Smooth muscle cell of the brain vasculature (primary cell): ENCODE measurements at places on chromosomes 6 and 20.
A peak's percentile ranks its signal among the peaks of the same experiment; 100 is the strongest.

DNA sequence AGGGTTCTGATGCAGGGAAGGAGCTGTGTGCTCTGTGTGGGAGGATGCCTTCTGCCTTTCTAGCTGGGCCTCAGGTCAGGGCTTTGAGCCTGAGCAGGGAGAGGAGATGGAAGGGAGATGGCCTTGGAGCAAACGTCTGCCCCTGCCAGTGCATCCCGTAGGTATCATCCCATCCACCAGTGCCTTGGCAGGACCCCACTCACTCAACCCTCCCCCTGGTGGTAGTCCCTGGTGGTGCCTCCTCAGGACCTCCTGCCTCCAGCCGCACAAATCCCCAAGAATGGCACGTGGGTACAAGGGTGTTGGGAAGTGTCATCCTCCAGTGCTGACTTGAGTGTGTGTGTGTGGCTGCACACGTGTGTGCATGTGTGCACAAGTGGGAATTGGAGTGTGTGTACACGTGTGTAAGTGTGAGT, 23.1 kb upstream of the MICB start:
- DNase-seq: no peak

DNA sequence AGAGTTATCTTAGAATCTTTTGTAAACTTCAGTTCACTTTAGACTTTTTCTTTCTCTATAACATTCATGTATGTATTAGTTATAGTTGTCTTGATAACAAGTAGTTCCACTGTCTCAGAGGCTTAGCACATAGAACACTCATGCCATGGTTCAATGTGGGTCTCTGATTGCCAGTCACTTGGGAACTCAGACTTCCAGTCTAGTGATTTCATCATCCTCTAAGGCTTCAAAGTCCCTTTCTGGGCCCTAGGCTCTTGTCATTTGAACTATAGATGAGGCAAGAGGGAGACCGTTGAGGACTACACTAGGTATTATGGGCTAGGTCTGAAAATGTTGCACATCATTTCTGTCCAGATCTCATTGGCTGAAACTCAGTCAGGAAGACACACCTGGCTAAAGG, 8.4 kb upstream of the EEF1E1 start:
- no peak for DNase-seq

- DNase-seq: no peak
Observed at GRCh38 chr20:62832951-62833391, 16.1 kb downstream of the COL9A3 start.

- no peak for DNase-seq
Observed at GRCh38 chr6:44222486-44223318, 693 bp upstream of the SLC29A1 start.

DNA sequence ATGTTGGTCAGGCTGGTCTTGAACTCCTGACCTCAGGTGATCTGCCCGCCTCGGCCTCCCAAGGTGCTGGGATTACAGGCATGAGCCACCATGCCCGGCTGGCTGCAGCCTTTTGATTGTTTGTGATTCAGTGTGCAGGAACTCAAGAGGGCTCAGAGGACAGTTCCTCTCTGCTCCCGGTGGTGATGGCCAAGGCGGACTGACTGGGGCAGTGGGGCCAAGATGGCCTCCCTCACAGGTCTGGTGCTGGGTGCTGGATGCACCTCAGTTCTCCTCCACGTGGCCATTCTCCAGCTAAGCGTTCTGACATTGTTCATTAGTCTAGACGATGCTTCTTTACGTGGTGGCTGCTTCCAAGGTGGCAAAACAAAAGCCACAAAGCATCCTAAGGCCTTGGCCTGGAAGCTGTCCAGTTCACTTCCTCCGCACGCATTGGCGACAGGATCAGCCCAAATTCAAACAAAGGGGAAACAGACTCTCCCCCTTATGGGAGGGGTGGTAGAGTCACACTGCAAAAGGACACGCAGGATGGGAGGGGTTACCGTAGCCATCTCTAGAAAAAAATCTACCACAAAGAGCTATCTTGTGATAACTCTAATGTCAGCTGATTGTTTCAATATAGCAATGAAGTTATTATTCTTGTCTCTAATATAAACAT, 146.9 kb downstream of the FOXC1 start:
- no peak for DNase-seq

GRCh38 chr20:37980383-37980782, 52.9 kb downstream of the TTI1 start:
- DNase-seq: no peak

- no peak for DNase-seq
Observed at GRCh38 chr6:139522511-139523220, 148.2 kb upstream of the CITED2 start.

GRCh38 chr6:165872311-165872710, 209.3 kb upstream of the PDE10A start:
- DNase-seq: no peak

- no peak for DNase-seq
Observed at GRCh38 chr6:5412663-5413062, 151.3 kb downstream of the FARS2 start.

DNA sequence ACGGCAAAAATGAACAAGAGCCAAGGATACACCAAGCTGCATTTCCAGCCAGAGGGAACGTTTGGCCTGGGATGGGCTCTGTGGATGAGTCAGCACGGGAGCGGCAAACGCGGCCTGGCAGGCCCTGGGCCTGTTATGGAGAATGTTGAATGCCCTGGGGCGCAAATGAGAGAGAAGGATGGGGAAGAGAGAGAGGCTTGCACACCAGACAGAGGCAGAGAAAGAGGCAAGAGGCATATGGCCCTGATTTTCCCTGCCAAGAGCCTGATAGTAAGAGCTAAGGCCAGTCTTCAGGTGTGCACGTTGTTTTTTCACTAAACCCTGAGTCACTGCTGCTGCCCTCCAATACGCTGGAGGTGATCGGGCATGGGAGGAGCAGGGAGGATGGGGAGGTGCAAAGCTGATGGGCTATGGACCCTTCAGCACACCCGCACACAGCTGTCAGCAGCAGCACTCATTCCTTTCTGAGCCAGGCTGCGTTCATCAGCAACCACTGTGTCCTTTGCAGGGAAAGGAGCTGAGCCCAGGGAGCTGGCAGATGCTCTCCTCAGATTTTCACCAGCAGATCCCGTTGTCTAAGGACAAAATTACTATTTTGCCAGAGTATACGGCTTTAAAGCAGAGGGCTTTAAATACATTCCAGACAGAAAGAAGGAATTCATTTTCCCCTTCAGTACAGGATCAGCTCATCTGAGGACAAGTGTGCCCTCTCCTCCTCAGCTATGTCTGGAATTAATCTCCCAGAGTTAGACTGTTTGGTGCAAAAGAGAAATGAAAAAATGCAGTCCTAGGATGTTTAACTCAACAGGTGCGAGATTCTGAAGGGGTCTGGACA, 61.7 kb upstream of the SLC22A23 start:
- no peak for DNase-seq

- no peak for DNase-seq
Observed at GRCh38 chr20:7437311-7437710, 502.9 kb downstream of the HAO1 start.

- no peak for DNase-seq
Observed at GRCh38 chr20:49567421-49568277, at the start of gene PTGIS. TSS of gene PTGIS (minus strand) at chr20:49568137. CDS start at chr20:49568116, 21 bp downstream.

GRCh38 chr6:22943327-22943726, 374.0 kb downstream of the HDGFL1 start:
- no peak for DNase-seq

DNA sequence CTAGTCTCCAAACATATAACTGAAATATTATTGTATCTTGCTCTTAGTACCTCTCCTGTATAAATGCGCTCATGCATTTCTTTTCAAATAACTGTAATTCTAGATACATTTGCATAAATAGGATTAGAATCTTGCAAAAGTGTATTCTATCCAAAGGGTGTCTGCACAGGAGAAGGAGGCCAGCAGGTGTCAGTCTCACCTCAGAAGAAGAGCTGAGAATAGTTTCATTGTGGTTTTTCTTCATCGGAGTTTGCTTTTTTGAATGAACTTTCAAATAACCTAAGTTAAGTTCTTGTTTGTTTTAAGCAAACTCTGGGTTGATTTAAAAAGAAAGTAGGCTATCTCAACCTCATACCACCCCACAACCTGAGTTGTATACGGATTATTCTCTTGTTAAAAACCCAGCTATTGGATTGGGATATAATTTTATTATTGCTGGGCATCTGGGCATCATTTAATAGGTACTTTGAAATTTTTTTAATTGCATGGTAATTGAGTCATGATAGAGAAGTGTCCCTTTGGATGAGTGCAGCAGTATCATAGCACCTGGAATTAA, 125.0 kb upstream of the MLIP start:
- DNase-seq: peak; percentile 51

DNA sequence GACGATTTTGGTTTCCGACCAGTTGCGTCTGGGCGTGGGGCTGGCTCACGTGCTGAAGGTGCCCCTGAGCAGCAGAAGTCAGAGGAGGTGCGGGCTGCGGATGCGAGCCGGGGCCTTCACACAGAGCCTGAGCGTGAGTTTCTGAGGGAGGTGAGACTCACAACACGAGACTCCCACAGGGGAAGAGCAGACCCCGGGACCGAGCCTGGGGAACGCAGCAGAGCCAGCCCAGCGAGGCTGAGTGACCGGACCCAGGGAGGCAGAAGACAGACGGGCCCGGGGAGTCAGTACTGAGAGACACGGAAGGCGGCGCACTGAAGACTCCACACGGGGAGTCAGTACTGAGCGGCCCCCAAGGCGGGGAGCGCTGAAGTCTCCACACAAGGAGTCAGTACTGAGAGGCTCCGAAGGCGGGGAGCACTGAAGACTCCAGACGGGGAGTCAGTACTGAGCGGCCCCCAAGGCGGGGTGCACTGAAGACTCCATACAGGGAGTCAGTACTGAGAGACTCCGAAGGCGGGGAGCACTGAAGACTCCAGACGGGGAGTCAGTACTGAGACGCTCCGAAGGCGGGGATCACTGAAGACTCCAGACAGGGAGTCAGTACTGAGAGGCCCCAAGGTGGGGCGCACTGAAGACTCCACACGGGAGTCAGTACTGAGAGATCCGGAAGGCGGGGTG, 77.8 kb downstream of the DLL1 start:
- DNase-seq: no peak

GRCh38 chr6:122869437-122870024, 80.5 kb downstream of the SMPDL3A start:
- DNase-seq: peak; percentile 9

- no peak for DNase-seq
Observed at GRCh38 chr6:5670811-5671561, 335.7 kb downstream of the NRN1 start.

GRCh38 chr6:65776332-65776731, 69.3 kb upstream of the EYS start:
- no peak for DNase-seq

- DNase-seq: no peak
Observed at GRCh38 chr6:159971341-159972178, 2.7 kb downstream of the IGF2R start.

- DNase-seq: no peak
Observed at GRCh38 chr6:13044896-13045295, 283.4 kb downstream of the TBC1D7 start.

DNA sequence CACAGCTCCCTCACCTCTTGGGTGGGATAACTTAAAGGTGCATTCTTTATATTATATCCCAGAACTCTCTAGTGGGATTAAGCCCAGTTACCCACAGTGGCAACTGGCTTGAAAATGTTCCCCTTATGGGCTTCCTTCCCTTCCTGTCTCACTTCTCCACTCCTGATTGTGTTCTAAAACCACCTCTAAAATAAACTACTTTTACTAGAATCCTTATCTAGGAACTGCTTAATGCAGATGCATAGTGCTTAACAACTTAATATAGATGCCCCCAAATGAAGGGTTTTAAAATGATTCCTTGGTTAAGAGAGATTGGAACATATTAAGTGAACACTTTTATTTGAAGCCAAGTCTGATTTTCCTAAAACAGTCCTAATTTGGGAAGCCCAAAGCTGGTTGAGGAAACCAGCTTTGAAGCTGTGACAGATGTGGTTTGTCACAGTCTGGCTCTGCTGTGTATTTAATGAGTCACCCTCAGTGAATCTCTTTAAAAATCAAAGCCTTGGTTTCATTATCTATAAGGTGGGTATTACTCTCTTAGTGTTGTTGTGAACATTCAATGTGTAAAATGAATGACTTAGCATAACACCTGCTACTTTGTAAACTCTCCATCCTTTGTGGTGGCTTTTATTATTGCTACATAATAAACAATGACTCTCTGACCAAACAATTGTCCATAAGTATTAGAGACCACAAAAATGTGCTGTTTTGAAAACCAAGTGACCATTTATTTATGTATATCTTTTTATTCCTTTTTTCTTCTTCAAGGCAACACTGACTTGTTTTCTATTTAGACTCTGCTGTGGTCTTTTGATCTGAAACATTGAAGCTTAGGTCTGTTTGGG, 24.4 kb downstream of the PLCB1 start:
- DNase-seq: no peak

- DNase-seq: no peak
Observed at GRCh38 chr6:120604510-120604909, 729.8 kb downstream of the TBC1D32 start.

DNA sequence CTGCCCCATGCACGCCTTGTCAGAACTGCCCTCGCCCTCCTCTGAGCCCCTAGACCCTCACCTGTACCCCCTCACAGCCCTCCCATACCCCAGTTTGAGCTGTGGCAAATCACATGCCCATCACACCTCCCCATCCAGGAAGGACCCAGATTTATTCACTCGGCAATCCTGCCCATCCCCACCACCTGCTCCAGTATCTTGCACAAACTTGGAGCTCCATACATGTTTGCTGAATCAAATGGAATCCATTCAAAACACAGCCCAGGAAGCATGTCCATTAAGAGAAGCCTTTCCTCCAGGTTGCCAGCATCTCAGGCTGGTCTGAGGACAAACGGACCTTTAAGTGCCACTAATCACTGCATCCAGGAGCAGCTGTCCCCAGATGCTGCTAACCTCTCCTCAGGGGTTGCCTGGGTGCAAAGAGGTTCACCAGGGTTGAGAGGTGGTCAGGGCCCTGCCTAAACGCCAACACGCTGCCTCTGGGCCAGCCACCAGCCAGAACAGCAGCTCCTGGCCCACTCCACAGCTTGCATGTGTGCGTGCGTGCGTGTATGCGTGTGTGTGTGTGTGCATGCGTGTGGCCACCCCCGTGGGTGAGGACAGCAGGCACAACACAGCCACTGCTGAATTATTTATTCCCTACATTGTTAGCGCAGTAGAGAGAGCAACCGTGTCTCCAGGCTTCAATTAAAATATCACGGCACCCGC, 31.0 kb downstream of the GRM4 start:
- no peak for DNase-seq
